ENCODE measurements at places on chromosomes 11 and 22. TPM values are rescaled to one million over a fixed set of nuclear protein-coding genes. Genes with fewer than 3 reads are reported as not detected.

DNA sequence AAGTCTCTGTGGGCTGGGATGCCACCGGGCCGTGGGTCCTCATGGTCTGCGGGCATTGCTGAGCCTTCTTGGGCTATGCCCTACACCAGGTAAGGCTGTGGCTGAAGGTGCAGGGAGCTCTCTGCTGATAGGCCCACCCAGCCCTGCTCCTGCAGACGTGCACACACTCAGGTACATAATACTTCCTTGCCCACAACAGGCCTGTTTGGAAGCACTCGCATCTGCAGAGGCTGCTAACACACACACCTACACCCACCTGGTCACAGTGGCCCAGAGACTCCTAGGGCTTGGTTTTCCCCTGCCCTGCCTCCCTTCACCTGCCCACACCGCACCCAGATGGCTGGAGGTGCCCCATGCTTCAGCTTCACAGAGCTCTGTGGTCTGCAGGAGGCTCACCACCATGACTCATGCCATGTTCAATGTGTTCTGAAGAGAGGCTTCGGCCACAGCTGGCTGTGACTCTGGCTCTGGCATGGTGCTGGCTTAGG, 72.8 kb upstream of the KCNQ1OT1 start:
- no peak for DNase-seq

The CDCA5 gene
- polyA plus RNA-seq = 15.0 TPM

The KRTAP5-7 gene
- 1.0 TPM for polyA plus RNA-seq

DNA sequence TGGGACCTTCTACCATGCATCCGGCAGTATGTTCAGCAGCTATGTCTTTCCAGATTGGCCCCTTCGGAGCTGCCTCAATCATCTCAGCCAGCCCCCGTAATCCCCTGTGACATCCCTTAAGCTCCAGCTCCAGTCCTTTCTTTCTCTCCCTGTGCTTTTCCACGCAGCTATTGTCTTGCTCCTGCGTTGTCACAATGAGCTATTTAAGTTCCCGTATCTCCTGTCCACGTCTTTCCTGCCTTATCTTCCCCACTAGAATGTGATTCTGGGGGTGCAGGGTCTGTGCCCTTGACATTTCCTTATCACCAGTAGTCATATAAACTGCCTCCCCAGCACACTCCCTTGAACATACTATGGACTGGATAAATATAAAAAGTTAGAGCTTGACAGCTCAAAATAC, 5.1 kb upstream of the ETS1 start:
- no peak for DNase-seq

DNA sequence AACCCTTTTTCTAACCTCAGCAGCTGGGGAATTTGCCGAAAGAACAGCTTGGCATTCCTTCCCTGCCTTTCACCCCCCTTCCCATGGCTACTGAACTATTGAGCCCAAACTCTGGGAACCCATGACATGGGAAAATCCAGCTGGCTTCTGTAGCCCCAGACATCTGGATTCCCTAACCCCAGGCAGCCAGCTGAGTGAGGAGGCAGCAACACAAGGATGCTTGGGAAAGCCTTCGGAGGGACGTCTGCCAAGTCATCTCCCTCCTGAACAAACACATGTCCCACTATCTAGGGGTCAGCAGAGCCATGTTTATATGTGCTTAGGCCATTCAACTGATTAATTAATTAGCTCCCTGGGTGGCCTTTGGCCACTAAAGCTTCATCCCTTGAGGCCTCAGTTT, 21.6 kb downstream of the LRRC55 start:
- no peak for DNase-seq

DNA sequence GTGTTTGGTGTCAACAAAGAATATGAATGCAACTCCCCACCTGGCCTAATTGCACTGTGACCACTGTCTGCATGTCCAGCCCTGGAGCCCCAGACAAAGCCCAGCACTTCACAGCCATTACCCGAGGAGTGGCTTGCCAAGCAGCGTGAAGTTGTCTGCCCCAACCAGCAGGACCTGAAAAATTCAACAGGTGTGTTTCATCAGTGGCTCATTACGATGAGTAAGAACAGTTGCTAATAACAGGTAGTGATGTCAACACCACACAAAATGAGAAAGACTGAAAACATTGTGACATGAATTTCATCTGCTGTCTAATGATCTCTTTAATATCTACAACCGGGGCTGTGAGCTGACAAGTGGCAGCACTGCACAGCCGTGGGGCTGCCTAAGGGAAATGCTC, 10.3 kb downstream of the MRPL21 start:
- DNase-seq = no peak

The WNT11 gene
- 2.3 TPM for polyA plus RNA-seq

- DNase-seq = no peak
Observed at GRCh38 chr11:76322942-76323341, 58.0 kb downstream of the THAP12 start.

DNA sequence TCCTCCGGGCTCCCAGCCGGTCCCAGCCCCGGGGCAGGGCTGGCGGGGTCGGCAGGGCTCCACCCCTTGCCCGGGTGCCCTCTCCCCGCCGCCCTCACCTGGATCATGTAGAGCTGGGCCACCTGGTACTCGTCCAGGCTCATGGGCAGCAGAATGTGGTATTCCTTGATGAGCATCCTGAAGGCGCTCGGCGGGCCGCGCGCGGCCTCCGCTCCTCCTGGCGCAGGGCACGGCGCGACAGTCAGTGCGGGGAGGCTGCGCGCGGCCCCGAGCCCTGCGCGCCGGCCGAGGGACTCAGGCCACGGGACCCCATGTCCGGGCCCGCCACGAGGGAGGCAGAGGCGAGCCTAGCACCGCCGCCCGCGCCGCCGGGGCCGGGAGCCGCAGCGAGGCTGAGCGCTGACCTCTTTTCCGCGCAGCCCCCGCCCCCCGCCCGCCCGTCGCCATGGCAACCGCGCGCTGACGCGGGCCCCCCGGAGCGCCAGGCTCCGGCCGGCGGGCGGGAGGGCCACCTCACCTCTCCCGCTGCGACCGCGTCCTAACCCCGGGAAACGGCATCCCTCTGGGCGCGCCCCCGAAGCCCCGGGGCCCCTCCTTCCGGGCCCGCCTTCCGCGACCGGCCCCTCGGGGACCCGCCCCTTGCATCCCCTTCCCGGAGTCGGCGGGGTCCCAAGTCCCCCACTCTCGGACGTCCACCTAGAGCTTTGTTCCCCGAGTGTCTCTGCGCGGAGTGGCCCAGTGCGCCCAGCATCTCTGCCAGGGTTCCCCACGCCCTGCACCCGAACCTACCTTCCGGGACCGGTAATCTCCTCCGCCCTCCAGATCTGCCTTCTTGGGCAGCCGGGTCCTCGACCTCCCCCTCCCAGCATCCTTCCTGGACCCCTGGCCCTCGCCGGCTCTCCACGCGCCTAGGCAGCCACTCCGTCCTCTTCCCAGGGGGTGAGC, 886 bp downstream of the PITPNM1 start:
- DNase-seq = peak; percentile 67

The CNTF gene
- polyA plus RNA-seq = 1.4 TPM

- no peak for DNase-seq
Observed at GRCh38 chr11:72409458-72409857, 24.9 kb downstream of the CLPB start.

DNA sequence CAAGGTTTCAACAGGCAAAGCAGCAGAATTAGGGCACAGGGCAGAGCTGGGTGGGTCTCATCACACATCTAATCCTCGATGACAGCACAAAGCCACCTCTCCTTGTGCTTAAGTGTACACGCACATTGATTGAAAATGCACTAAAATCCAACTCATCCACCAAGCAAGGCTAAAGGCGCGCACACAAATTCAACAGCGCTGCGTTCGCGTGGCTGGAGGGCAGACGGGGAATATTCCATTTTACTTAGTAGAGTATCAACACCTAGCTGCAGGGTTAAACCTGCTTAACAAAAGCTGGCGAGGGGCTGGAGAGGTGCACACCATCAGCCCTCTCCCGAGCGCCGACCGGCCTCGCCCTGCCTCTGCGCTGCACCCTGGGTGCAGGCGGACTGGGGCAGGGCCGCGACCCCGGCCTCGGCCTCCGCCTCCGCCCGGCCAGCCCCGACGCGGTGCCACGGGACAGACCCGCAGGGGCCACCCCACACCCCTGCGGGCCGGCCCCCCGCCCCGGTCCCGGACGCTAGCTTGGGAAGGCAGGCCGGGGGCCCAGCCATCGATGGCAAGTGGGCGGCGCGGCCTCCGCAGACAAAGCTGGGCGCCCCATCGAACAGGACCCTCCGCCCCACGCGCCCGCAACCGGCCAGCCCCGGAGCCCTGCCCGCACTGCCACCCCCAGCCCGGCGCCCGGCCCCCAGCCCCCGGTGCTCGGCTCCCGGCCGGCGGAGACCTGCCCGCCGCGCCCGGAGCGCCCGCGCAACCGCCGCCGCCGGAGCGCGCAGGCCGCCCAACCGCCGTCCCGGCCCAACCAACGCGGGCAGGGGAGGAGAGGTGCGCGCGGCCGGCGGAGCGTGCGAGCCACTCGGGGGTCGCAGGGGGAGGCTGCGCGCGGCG, 929 bp downstream of the PRDM10 start:
- peak; percentile 13 for DNase-seq

- no peak for DNase-seq
Observed at GRCh38 chr11:70209391-70209912, 6.4 kb downstream of the FADD start.

DNA sequence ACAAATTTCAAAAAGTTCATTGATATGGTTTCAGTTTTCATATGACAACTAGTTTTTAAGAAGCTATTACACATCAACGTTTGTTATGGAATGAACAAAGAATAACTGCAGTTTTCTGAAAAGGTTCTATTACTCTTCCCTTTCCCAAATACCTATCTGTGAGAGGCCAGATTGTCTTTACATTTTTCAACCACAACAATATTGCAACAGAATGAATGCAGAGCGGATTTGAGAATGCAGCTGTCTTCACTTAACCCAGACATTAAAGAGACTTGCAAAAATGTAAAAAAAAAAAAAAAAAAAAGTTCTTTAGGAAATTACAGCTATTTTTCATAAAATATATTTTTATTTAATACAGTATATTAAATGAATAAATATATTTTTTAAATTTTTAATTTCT, 250.8 kb downstream of the DDX10 start:
- no peak for DNase-seq

The TMEM191B gene
- polyA plus RNA-seq = 33.6 TPM

- DNase-seq = no peak
Observed at GRCh38 chr11:78935398-78936068, 360.9 kb upstream of the NARS2 start.

GRCh38 chr11:122422682-122423081, 232.8 kb upstream of the UBASH3B start:
- DNase-seq = no peak

GRCh38 chr11:13276454-13276831, 1.1 kb upstream of the BMAL1 start:
- no peak for DNase-seq

- DNase-seq = peak; percentile 88
Observed at GRCh38 chr11:79440571-79441460, at the start of gene TENM4. Gene TENM4 (minus strand): TSS chr11:79441030. CDS start chr11:79069944, 371,086 bp downstream.

The DEFB131B gene
- polyA plus RNA-seq = not detected

The OR10G7 gene
- polyA plus RNA-seq = not detected

GRCh38 chr11:62930157-62930556, 9.0 kb upstream of the CHRM1 start:
- DNase-seq = peak; percentile 52

DNA sequence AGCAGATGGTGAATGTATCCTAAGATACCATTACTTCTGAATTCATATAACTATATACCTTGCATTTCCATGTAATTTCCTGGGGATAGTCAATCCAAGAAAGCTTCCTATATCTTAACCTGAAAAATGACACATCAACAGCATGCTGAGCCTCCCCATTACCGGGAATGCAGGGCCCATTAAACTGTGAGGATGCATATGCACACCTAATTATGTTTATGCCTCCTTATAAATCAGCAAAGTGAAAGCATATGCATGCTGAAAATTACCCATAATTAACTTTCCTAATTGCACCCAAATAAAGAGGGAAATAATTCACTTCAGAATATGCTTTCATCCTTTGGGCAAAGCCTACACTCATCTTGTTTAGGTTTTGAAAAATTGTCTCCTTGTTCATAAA, 663.0 kb downstream of the KCNA4 start:
- no peak for DNase-seq

The GSTP1 gene
- 502 TPM for polyA plus RNA-seq

The KDM4D gene
- 2.6 TPM for polyA plus RNA-seq

DNA sequence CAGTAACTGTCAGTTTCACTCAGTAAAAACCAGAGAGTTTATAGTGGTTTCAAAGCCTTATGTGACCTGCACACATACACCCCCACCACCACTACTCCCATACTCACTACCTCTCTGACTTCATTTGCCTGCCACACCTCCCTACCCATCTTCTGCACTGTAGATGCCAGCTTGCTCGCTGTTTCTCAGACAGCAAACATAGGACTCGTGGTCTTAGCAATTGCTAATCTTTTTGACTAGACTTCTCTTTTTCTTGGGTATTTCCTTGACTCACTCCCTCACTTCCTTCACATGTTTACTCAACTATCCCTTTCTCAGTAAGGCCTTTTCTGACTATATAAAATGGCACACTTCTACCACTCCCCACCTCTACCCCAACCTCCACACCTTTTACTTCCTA, 27.8 kb downstream of the CEP295 start:
- no peak for DNase-seq

The ACRV1 gene
- polyA plus RNA-seq = 3.8 TPM

- DNase-seq = peak; percentile 89
Observed at GRCh38 chr22:26267856-26268255, 98.6 kb downstream of the SEZ6L start.

The APOL6 gene
- 1.4 TPM for polyA plus RNA-seq

GRCh38 chr11:47179655-47179991, 2.9 kb upstream of the ARFGAP2 start:
- DNase-seq = no peak

- DNase-seq = no peak
Observed at GRCh38 chr22:36465232-36466021, 16.0 kb downstream of the TXN2 start.

The SCGB2A2 gene
- polyA plus RNA-seq = not detected
